ENCODE measurements at places on chromosomes 13 and 19.

DNA sequence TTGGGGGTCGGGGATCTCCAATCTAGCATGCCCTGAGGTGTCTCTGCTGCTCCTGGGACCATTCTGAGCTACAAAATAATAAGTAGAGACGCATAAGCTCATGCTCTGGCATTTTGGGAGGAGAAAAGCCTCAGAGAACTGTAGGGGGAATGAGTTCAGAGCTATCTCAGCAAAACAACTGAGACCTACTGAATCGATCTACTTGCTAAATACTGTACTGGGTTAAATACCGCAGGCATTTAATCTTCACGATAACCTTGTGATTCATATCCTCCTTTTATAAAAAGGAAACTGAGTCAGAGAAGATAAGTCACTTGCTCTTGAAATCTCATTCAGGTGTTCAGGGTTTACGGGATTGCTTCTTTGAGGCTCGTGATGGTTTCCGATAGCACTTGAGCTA lies 468.1 kb downstream of the FGF9 start:
- no peak for DNase-seq

DNA sequence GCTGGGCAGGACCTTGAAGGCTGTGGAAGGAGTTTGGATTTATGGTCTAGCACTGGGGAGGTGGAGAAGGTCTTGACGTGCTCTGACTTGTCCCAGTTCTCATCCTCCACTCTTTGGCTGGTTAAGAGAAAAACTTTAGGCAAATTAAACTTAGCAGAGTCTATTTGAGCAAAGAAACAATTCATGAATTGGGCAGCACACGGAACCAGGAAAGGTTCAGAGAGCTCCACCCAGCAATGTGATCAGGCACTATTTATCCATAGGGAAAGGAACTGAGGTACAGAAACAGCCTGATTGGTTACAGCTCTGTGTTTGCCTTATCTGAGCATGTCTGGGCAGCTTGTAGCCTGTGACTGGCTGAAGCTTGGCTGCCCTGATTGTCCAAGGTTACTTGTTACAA lies 45.4 kb upstream of the CYP2B6 start:
- no peak for DNase-seq

GRCh38 chr13:59424661-59425060 lies 739.1 kb downstream of the DIAPH3 start:
- no peak for DNase-seq

GRCh38 chr13:57982782-57983181 lies 351.2 kb downstream of the PCDH17 start:
- no peak for DNase-seq
